Cortex of kidney (tissue), 1 donor: ENCODE measurements at places on chromosomes 5 and 9.

DNA sequence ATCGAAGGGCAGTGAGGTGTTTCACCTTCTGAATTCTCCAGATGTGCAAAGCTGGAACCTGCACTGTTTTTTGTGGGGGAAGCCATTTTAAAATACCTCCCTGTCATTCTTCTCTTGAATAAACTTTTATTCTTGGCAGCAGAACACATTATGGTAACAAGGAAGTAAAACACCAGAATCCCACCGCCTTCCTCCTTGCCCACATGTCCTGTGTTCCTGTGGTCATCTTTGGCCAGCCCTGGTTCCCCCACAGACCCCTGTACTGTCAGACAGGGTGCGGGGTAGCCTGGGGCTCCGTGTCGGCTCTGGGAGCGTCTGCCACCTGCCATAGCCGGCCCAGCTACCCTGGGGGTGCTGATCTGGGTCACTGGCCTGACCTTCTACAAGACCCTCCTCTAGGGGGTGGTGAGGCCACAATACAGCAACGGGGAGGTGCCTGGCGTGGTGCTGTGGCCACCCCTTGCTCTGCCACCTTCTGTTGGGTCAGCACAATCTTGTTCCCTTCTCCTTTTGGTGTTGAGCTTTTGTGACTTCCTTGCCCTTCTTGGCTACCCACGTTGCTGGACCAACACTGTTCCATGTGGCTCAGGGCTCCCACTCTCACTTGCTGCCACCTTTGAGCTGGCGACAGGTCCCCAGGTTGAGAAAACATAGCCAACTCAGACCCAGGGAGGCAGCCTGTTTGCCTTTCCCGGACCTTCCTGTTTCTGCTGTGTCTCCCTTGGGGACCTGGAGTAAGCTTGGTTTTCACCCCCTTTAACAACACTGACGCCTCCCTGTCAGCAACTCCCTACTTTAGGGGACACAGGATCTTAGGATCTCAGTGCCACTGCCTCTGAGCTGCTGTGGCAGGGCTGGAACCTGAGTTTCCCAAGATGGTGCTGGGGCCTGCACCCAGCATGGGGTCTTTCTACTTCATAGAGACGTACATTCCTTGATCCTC, 4.8 kb downstream of the WNK2 start:
- DNase-seq: no peak

DNA sequence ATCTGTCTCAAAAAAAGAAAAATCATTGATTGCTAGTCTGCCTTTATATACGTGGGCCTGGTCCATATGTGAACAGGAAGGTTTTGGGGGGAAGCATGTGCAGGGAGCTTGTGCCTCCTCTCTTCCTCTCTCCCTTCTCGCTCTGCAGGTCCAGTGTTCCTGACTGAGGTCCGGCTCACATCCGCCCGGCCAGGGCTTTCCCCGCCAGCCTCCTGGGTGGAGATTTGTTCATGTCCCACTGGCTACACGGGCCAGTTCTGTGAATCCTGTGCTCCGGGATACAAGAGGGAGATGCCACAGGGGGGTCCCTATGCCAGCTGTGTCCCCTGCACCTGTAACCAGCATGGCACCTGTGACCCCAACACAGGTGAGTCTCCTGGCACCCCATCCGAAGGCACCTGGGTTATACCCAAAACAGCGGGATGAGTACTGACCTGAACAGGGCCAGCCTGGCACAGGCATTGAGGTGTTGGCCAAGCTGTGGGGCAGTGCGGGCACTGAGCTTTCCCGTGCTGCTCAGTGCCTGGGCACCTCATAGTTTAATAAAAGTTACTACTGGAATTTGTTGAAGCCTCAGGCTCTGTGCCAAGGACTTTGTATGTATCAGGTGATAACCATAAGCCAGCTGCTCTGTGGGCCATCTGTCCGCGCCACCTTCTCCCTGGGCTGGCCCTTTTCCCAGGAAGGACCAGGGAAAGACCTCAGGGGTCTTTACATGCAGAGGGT, 39.4 kb upstream of the AIF1L start:
- no peak for DNase-seq

GRCh38 chr9:35598866-35599590, 6.0 kb upstream of the TESK1 start:
- DNase-seq: no peak

DNA sequence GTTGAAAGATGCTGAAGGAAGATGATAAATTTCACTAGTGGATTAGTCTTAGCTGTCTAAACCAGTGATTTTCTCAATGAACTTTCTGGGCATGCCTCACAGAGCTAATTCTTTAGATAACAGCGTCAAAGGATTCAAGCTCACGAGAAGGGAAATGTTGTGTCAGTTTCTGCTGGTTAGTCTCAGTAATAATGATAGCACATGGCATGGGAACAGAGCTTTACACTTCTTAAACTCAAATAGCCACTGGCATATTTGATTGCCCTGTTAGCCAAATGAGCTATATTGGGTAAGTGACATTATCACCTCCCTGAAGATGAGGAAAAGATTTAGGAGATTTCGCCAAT, 139.3 kb upstream of the NR3C1 start:
- DNase-seq: no peak

- no peak for DNase-seq
Observed at GRCh38 chr5:77312413-77312812, 101.9 kb downstream of the PDE8B start.

DNA sequence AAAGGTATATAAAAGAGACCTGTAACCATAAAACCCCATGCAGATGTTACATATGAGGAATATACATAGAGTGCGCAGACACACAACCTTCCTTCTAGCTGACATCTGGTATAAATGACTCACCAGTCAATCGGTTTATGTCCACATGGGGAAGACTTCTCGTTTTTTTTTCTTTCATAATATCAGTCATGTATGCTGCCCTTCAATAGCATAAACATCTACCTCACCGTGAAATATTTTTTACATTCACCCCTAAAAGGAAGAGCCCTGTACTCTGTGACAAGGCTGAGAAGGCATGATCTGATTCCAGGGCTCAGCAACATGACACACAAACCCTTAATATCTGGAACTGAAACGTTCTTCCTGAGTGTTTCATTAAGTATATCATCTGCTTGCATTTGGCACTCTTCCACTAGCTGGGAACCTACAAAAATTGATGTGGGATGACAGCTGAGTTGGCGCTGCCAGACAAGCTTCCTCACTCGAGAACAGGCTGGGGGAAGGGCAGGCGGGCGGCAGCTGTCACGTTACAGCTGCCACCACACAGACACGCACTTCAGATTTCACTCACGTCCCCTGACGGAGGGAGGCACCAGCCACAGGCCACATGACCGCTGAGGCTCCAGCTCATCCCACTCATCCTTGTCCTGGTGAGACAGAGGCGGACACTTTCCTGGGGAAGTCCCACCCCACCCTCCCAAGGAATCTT, 74.2 kb downstream of the SHB start:
- no peak for DNase-seq

GRCh38 chr5:73265641-73266040, 92.6 kb downstream of the TMEM174 start:
- DNase-seq: no peak

GRCh38 chr5:140295414-140295813, 7.5 kb downstream of the PFDN1 start:
- DNase-seq: no peak

GRCh38 chr5:35477911-35478310, 139.8 kb upstream of the SPEF2 start:
- DNase-seq: no peak

GRCh38 chr9:18786196-18786595, 246.8 kb downstream of the SAXO1 start:
- DNase-seq: no peak

DNA sequence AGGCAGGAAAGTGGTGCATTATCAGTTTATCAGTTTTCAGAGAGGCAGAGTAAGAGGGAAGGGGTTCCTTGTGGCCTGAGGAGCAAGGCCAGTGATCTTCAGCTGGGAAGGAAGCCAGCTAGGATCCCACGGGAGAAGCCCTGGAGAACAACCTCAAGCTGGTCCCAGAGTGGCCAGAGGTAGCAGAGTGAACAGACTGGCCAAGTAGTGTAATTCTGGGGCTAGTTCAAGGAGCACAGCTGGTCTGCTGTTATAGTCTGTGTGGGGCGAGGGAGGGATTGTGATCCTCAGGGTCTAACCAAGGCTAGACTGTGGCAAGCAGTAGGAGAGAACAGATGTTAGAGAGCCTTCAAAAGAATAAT, 164.6 kb downstream of the CARTPT start:
- DNase-seq: no peak

DNA sequence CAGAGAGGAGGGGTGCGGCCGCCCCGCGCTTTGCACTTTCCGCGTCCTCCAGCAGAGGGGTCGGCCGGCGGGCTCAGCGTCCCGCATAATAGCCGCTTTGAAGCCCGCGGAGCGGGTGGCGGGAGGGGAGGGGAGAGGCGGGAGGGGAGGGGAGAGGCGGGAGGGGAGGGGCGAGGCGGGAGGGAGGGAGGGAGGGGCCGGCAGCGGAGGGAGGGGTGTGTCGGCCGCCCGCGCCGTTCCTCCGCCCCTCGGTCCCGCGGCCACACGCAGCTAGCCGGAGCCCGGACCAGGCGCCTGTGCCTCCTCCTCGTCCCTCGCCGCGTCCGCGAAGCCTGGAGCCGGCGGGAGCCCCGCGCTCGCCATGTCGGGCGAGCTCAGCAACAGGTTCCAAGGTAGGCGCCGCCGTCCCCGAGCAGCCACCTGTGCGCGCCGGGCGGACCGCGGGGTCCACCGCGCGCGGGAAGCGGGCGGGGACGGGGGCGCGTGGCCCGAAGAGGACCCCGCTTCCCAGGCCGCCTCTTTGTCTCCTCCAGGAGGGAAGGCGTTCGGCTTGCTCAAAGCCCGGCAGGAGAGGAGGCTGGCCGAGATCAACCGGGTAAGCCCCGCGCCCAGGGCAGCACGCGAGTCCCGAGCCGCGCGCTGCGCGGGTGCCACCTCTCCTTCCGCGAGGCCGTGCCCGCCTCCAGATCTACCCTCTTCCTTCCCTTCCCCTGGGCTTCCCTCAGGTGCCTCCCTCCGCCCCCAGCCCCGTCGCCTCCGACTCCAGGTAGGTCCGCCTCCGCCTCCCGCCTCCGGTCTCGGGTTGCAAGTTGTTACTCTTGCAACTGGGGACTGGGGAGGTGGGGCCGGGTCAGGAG, at the start of gene AIF1L:
TSS of gene AIF1L (plus strand) at position 263 of the 857 bp plus-strand sequence. CDS start at position 362, 99 bp downstream.
- no peak for DNase-seq

- DNase-seq: no peak
Observed at GRCh38 chr9:132369421-132369820, 14.6 kb upstream of the SETX start.

DNA sequence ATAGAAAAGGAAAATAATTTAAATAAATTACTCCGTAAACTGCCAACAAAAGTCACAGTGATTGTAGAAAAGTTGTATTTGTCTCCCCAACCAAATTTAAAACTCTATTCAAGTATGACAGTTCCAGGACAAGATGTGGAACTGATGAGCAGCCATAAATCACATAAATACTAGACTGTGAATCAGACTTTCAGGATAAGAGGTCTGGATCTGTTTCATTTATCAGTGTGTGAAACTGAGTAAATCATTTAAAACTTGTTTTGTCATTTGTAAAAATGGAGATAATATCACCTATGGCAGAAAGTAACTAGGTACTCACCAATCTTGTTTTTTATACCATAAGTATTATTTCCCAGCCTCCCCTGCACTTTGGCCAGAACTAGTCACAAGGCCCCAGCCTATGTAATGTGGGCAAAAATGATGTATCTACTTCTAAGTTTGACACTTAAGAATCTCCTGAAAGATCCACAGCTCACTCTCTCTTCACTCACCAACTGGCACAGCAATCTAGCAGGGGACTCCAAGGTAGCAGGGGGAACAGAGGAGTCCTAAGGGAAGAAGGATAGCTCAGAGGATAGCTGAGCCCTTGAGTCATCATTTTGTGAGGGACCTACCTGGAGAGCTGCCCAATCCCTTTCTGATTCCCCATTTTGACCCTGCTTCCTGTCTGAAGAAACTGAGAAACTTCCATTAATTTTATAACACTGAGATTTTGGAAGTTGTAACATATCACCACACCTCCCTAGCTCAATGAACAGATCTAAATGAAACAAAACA, 31.6 kb downstream of the TMEM161B start:
- no peak for DNase-seq
